ENCODE measurements at places on chromosomes 7 and 10. TPM values are rescaled to one million over a fixed set of nuclear protein-coding genes. Genes with fewer than 3 reads are reported as not detected.

DNA sequence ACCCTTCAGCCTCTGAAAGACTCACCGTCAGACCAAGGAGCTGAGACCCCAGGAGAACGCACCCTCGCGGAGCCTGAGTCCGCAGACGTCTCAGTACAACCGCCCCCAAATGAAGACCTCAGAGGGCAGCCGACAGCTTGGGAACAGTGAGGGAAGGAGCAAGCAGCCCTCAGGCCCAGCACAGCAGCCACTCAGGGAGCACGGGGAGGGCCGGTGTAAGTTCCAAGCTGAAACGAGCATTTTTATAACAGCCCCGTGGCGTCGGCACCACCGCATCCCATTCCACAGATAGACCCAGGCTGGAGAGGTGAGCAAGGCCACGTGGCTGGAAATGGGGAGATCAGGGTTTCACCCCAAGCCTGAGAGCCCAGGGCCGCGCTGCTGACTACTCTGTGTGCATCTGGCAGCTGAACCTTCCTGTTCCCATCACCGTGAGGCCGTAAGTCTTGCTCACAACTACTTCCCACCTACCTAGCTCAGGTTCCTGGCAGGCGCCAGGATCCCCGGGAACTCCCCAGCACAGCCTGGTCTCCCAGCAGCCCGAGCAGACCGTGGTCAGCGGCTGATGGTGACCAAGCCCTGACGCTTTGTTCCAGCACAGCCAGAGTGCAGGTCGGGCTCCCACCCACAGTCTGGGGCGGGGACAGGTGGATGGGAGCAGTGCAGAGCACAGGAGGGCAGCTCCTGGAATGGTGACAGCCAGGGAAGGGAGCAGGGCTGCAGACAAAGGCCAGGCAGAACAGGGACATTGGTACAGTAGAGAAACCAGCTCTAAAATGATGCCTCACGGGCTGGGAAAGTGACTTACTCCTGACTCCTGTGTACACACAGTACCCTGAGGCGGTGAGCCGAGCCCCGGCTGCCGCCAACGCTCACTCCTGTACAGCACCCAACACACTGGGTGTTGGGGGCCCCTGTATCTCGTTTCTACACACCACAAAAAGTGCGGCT is 6.1 kb upstream of the NOM1 start:
- H3K4me3 ChIP-seq: no peak overlapping the region
- H3K4me1 ChIP-seq: no peaks in the 10 kb centered on the region
- DNase-seq: no peak
- no peak overlapping the region for H3K27ac ChIP-seq

DNA sequence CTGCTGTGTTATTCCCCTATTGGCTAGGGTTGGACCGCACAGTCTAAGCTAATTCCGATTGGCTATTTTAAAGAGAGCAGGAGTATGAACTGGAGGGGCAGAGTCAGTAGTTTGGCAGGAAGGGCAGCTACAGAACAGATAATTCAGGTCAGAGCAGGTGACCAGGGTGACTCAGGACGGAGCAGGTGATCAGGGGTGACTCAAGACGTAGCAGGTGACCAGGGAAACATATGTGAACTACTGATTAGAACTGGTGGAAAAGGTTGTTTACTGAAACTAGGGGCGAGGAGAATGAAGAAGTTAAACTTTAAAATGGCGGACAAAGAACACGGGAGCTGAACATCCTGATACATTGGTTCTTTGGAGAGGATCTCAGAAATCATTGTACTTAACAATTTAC is 102.3 kb downstream of the CCDC7 start:
- no peaks in the 10 kb centered on the region for H3K4me1 ChIP-seq
- H3K27me3 ChIP-seq: no peaks in the 10 kb centered on the region
- no peak overlapping the region for H3K27ac ChIP-seq
- H3K4me3 ChIP-seq: no peak overlapping the region

GRCh38 chr7:106870528-106870927 is 5.4 kb downstream of the PIK3CG start:
- H3K36me3 ChIP-seq: no peaks in the 10 kb centered on the region
- H3K27me3 ChIP-seq: no peaks in the 10 kb centered on the region
- H3K27ac ChIP-seq: no peak overlapping the region
- H3K4me3 ChIP-seq: no peak overlapping the region
- no peak for DNase-seq
- no peaks in the 10 kb centered on the region for H3K4me1 ChIP-seq

- DNase-seq: no peak
- no peak overlapping the region for H3K4me3 ChIP-seq
- no peaks in the 10 kb centered on the region for H3K36me3 ChIP-seq
- H3K27ac ChIP-seq: no peak overlapping the region
- H3K4me1 ChIP-seq: peaks cover 17% of the 10 kb centered on the region
These were observed 4.2 kb upstream of the ADAM12 start for GRCh38 chr10:126392469-126392868.

DNA sequence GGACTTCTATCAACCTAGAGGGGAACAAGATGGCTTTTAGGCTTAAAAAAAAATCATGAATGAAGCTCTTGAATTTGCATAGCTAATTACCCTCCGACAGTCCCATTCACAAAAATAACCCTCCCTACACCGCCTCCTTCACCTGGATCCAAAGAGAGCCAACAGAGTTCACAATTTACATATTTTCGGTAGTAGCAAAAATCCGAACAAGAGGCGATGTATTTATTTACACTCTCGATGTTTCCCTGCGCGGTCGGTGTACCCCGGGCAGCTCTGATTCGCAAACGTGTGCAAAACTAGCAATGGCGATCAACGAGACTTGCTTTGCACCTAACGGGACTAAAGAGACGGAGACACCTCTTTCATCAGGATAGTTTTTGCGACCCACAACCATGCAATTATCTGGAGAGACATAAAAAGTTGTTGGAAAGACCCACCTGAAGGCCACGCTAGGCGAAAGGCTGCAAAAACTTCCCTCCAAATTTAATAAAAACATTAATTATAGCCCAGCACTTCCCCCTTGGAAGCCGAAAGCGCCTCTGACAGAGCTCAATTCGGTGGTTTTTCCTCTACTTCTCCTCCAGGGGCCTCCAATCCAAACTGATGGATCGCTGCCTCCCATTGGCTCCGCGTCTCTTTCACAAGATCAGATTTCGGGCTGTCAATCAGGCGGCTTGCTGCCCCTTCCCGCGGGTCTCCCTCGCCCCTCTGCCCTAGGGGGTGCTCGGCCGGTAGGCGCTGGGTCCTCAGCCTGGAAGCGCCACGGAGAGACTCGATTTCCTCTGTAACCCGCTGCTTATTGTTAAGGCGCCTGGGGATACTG is at the start of gene ETV1:
Gene ETV1 (minus strand): TSS at position 541 of the 823 bp plus-strand sequence. CDS start 614 bp downstream, outside the sequence.
- H3K27ac ChIP-seq: peak within 1 kb of the TSS; percentile 99
- peaks cover 10% of the 10 kb centered on the region for H3K4me1 ChIP-seq
- H3K27me3 ChIP-seq: no peaks in the 10 kb centered on the region
- H3K36me3 ChIP-seq: no peaks in the 10 kb centered on the region

Gene BUD31
- 72.8 TPM for total RNA-seq

Gene CRHR2
- 0.40 TPM for total RNA-seq

GRCh38 chr10:110005719-110006118 is 2.1 kb upstream of the ADD3 start:
- H3K36me3 ChIP-seq: no peaks in the 10 kb centered on the region
- H3K4me1 ChIP-seq: peaks cover 15% of the 10 kb centered on the region
- peaks cover 2% of the 10 kb centered on the region for H3K27me3 ChIP-seq
- H3K4me3 ChIP-seq: peak overlapping the region; percentile 74
- H3K27ac ChIP-seq: peak overlapping the region; percentile 96
- DNase-seq: peak; percentile 76

- H3K36me3 ChIP-seq: peaks cover 4% of the 10 kb centered on the region
- DNase-seq: no peak
- H3K4me3 ChIP-seq: no peak overlapping the region
- no peaks in the 10 kb centered on the region for H3K27me3 ChIP-seq
These were observed 80.4 kb downstream of the TCF7L2 start for GRCh38 chr10:113030453-113030852.

DNA sequence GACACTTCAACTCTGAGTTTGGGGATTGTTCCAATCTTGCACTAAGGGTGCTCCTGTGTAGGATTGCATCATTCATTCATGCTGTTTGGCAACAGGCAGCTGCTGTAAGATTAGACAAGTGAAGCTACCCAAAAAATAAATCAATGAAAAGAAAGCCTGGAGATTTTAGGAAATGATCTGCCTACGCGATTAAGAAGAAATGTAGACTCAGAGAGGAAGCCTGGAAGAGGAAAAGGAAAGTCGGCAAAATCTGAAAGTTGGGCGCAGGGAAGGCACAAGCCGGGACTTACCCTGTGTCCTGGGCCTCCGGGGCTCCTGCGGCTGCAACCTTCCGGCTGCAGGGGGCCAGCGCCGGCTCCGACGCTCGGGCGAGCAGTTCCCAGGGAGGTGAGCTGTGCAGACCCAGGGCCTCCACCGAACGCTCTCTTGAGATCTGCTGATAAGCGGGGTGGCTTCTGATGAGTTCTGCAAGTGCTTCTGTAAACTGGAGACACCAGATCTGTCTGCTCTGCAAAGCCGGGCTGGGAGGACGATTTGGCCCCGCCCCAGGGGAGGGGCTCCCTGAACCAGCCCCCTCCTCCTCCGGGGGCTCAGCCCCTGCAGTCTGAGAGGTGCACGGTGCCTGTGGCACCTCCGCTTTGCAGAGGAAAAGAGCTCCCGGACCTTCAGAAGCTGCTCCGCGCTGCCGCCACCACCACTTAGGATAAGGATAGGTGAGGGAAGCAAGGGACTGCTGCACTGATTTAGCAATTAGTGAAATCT is 17.4 kb downstream of the PSPH start:
- H3K27me3 ChIP-seq: no peaks in the 10 kb centered on the region
- H3K27ac ChIP-seq: peak overlapping the region; percentile 35
- H3K4me3 ChIP-seq: peak overlapping the region; percentile 57
- H3K4me1 ChIP-seq: no peaks in the 10 kb centered on the region

Gene SFTPA1
- not detected for total RNA-seq

Gene CALHM1
- not detected for total RNA-seq

Gene TUBAL3
- total RNA-seq: 0.09 TPM

Gene CFAP43
- 0.27 TPM for total RNA-seq

Gene CCDC7
- total RNA-seq: 34.6 TPM

GRCh38 chr10:24456322-24456721 is 247.4 kb downstream of the KIAA1217 start:
- H3K4me1 ChIP-seq: peaks cover 20% of the 10 kb centered on the region
- no peak overlapping the region for H3K4me3 ChIP-seq
- no peak for DNase-seq
- no peak overlapping the region for H3K27ac ChIP-seq

GRCh38 chr10:104922810-104923209 is 281.7 kb downstream of the SORCS3 start:
- H3K4me1 ChIP-seq: no peaks in the 10 kb centered on the region
- H3K27ac ChIP-seq: no peak overlapping the region
- no peaks in the 10 kb centered on the region for H3K27me3 ChIP-seq
- H3K4me3 ChIP-seq: no peak overlapping the region
- no peaks in the 10 kb centered on the region for H3K36me3 ChIP-seq
- no peak for DNase-seq

Gene SPDYE16
- total RNA-seq: 0.22 TPM

Gene SMC3
- total RNA-seq: 32.5 TPM

DNA sequence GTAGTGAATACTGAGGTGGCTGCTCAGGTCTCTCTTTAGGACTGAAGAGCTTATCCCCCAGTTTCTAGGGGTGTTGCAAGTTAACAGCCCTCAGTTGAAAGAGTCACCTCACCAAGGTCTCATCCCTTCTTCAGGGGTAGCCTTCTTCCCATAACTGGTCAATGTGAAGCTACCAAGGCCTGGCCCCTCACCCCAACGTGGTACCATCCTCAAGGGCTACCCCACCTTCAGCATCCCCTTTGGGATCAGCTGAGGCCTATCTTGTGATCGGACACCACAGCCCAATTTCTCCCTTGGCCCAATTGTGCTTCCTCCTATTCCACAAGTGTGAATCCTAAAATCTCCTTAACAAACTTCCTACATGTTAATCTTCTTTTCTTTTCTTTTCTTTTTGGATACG is 289.5 kb upstream of the MKLN1 start:
- no peak overlapping the region for H3K27ac ChIP-seq
- H3K4me1 ChIP-seq: no peaks in the 10 kb centered on the region
- DNase-seq: no peak
- no peak overlapping the region for H3K4me3 ChIP-seq
- H3K27me3 ChIP-seq: no peaks in the 10 kb centered on the region

DNA sequence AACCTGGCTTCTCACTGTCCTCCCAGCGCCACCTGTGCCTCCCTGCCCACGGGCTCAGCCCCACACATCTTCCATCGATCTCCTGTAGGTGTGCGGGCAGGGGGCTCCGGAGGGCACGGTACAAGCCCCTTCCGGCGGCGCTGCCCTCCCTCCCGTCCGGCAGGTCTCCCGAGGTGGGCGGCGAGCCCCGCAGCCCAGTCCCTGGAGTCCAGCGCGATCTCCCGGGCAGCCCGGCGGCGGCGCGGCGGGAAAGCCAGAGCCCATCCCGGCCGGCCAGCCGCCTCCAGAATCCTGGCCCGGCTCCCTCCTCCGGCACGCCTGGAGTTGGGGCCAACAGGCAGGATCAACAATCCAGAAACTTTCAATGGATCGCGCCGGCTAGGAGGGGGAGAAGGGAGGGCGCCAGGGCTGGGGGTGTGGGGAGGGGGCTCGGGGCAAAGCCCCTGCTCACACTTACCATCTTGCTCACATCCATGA is 100.1 kb downstream of the HIP1 start:
- no peak overlapping the region for H3K27ac ChIP-seq
- no peaks in the 10 kb centered on the region for H3K27me3 ChIP-seq
- peaks cover 18% of the 10 kb centered on the region for H3K4me1 ChIP-seq

- no peaks in the 10 kb centered on the region for H3K4me1 ChIP-seq
- no peaks in the 10 kb centered on the region for H3K36me3 ChIP-seq
- no peak for DNase-seq
- H3K27ac ChIP-seq: no peak overlapping the region
- H3K27me3 ChIP-seq: no peaks in the 10 kb centered on the region
- H3K4me3 ChIP-seq: no peak overlapping the region
These were observed 1190.8 kb upstream of the AUTS2 start for GRCh38 chr7:68407460-68407859.

Gene COL1A2
- 5,114 TPM for total RNA-seq

DNA sequence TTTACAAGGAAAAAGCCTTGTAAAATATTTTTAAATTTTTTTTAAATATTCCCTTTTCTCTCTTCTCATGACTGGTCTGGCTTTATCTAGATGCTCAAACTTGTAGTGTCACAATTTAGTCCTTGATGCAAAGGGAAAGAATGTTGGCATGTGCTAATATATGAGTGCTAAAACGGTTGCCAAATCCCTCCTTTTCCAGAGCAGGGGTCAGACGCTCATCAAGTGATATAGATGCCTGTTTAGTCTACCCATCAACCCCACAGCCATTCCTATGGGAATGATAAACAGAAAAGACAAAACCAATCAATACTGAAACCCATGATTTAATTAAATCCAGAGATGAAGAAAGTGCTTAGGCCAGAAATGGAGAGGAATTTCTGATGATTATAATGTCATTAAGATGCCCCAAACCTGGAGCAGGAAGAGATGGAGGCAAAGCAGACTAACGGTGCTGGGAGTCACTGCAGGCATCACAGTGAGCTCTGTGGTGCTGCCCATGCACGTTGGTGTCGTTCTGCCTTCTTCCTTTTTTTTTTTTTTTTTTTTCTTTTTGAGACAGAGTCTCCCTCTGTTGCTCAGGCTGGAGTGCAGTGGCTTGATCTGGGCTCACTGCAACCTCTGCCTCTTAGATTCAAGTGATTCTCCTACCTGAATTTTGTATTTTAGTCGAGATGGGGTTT is 210.1 kb upstream of the STK17A start:
- no peaks in the 10 kb centered on the region for H3K4me1 ChIP-seq
- DNase-seq: no peak
- H3K4me3 ChIP-seq: no peak overlapping the region
- no peaks in the 10 kb centered on the region for H3K36me3 ChIP-seq

GRCh38 chr7:134567368-134567767 is 18.5 kb downstream of the AKR1B15 start:
- H3K27ac ChIP-seq: no peak overlapping the region
- H3K27me3 ChIP-seq: no peaks in the 10 kb centered on the region
- no peaks in the 10 kb centered on the region for H3K36me3 ChIP-seq
- no peak for DNase-seq

Gene HOXA4
- 3.2 TPM for total RNA-seq

Data from muscle of leg (tissue), 16 donors.